ENCODE measurements at places on chromosomes 1 and 21.

- DNase-seq, result no peak
Measured at GRCh38 chr21:28639737-28640136, 352.9 kb downstream of the LTN1 start.

DNA sequence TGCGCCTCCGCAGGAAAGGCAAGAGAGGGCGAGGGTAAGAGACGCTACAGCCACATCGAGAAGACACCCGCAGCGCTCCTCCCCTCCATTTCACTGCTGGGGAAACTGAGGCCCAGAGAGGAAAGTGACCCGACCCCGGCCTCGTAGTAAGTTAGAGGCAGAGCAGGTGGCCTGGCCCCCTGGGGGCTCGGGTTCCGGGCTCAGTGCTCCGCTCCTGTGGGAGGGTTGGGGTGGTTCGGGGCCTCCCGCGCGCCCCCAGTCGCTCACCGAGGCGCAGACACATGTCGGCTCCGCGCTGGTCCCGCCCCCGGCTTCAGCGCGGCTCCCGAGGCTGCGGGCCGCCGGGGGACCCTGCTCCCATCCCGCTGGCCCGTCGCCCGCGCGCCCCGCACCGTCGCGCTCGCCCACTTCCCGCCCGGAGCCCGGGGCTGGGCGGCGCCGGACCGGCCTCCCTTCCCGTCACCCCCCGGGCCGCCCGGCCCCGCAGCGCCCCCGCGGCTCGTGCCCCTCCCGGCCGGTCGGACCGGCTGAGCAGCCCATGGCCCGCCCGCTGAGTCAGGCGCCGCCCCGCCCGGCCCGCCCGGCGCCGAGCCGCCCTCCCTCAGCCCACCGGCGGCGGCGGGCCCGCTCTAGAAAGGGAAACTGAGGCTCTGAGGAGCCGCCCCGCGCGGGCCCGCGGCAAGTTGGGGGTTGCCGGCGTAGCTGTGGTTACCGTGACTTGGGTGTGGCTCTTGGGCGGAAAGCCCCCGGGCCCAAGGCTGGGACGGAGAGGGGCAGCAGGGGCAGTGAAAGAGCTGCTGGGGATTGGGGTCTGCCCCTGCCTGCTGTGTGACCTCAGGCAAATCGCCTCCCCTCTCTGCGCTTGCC, at the start of gene TMEM54:
Gene TMEM54, minus strand, starts transcription at position 434 of the 867 bp plus-strand sequence. Its CDS starts 151 bp downstream, at position 283.
- DNase-seq, result no peak

DNA sequence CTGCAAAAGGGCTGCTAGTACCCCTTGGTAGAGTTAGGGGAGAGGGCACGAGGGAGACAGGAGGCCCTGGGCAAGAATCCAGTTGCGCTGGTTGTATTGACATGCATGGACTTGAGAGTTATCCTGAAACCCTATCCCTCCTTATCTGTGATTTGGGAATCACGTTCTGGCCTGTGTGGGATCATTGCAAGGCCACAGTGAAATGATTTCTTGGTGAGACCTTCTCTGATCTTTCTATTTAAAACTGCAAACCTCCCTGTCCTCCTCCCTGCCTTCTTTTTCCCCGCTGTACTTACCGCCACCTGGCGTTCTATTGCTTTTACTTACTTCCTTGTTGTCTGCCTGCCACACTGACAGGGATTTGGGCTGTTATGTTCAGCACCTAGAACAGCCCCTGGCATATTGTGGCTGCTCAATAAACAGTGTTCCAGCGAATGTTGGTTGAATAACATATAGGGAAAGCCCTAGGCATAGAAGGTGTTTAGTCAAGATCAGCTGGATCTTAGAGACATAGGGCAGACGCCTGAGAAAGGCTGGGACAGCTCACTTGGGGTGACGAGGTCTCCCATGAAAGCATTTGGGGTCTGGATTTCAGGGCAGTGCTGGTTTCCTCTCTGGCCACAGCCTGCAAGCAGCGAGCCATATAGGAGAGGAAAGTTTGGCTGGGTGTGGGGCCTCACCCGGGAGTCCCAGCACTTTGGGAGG, 25.6 kb downstream of the ALPL start:
- no peak for DNase-seq

GRCh38 chr1:230917284-230918135, 49.2 kb upstream of the C1orf198 start:
- no peak for DNase-seq

DNA sequence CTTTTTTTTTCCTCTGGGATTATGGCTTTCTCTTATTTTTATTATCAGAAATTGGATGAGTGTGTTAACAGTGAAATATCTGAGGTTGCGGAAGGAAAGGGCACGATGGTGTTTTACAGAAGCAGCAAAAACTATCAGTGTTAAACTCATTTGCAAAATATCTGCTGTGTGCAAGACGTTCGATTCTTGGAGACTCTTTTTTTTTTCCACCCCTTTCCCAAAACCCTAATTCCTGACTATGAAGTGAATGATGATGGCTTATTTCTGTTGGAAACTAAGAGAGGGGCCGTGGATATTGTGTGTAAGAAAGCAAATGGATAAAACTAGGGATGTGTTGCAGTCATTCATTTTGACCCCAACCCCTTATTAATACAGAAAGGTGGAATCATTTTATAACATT, 677 bp downstream of the NCAM2 start:
- no peak for DNase-seq

DNA sequence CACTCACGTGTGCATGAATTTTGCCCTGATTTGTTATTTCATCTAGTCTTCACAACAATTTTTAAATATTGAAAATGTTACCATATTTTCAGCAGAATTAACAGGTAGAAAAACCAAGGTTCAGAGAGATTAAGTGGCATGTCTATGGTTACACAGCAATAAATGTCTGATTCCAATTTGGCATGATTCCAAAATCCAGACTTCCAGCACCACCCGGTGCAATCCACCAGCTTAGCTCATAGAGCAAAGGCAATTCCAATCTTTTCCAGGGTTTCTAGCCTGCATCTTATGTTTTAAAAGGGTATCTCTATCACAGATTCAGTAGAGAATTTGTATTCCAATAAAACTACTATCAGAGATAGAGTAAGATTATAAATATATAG, 161.8 kb downstream of the TPR start:
- DNase-seq, result no peak

GRCh38 chr1:187516874-187517273, 688.1 kb downstream of the PLA2G4A start:
- DNase-seq, result no peak

All from esophagus squamous epithelium (tissue), 5 donors.